ENCODE measurements at places on chromosomes 7 and 10. TPM values are rescaled to one million over a fixed set of nuclear protein-coding genes. Genes with fewer than 3 reads are reported as not detected.

UCMA gene
- polyA plus RNA-seq = not detected

FAM185A gene
- polyA plus RNA-seq = 3.2 TPM

C10orf71 gene
- polyA plus RNA-seq = 0.07 TPM

TRIP6 gene
- 57.6 TPM for polyA plus RNA-seq

GIMAP8 gene
- polyA plus RNA-seq = 2.2 TPM

AS3MT gene
- 6.3 TPM for polyA plus RNA-seq

ABCC2 gene
- 1.4 TPM for polyA plus RNA-seq

STOX1 gene
- 1.3 TPM for polyA plus RNA-seq

GRCh38 chr10:33099748-33100147, 141.7 kb upstream of the ITGB1 start:
- no peak overlapping the region for H3K4me3 ChIP-seq
- no peaks in the 10 kb centered on the region for H3K4me1 ChIP-seq
- H3K36me3 ChIP-seq = no peaks in the 10 kb centered on the region
- no peak for DNase-seq
- H3K27me3 ChIP-seq = no peaks in the 10 kb centered on the region

GRCh38 chr7:142974626-142975025, 12.5 kb upstream of the KEL start:
- H3K36me3 ChIP-seq = no peaks in the 10 kb centered on the region
- no peaks in the 10 kb centered on the region for H3K27me3 ChIP-seq
- no peak overlapping the region for H3K4me3 ChIP-seq
- no peak for DNase-seq

DNA sequence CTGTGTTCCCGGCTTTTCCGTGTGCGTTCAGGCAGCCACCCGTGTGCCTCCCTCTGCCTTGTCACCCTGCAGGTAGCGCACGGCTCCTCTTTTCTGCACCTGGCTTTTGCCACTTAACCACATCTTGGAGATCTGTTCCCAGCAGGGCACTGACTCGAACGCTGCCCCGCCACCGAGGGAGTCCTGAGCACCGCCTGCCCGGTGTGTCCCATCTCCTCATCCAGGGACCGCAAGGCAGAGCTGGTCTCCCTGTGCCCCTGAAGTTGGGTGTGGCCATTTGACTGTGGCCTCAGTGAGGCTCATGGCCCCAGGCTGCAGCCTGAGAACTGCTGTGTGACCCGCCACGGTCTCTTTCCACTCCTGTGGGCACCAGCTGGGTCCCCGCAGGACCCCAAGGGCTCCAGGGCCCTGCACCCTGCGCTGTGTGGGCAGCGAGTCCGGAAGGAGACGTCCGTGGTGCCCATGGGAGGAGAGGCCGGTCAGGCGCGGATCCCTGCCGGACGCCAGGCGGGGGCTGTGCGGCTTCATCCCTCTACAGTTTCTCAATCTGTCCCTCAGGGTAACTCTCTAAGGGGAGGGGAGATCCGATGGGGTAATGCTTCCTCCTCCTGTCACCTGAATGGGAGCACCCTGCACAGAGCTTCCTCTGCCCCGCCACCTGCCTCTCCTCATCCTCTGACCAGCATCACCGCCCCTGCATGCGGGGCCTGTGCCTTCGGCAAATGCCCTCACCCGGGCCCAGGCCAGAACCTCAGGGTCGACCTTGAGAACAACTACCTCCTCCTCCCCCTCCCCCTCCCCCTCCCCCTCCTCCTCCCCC, 1.8 kb upstream of the INTS1 start:
- DNase-seq = peak; percentile 90
- H3K27me3 ChIP-seq = no peaks in the 10 kb centered on the region
- H3K36me3 ChIP-seq = no peaks in the 10 kb centered on the region
- H3K4me3 ChIP-seq = no peak overlapping the region

- H3K4me1 ChIP-seq = no peaks in the 10 kb centered on the region
- DNase-seq = no peak
- H3K36me3 ChIP-seq = no peaks in the 10 kb centered on the region
- H3K27ac ChIP-seq = no peak overlapping the region
- no peaks in the 10 kb centered on the region for H3K27me3 ChIP-seq
These were observed 75.6 kb downstream of the SLC37A3 start for GRCh38 chr7:140322759-140323158.

GRCh38 chr7:47329320-47329926, 252.5 kb downstream of the TNS3 start:
- no peaks in the 10 kb centered on the region for H3K27me3 ChIP-seq
- peaks cover 14% of the 10 kb centered on the region for H3K36me3 ChIP-seq
- no peak overlapping the region for H3K27ac ChIP-seq
- DNase-seq = no peak
- H3K4me3 ChIP-seq = no peak overlapping the region
- H3K4me1 ChIP-seq = no peaks in the 10 kb centered on the region

DNA sequence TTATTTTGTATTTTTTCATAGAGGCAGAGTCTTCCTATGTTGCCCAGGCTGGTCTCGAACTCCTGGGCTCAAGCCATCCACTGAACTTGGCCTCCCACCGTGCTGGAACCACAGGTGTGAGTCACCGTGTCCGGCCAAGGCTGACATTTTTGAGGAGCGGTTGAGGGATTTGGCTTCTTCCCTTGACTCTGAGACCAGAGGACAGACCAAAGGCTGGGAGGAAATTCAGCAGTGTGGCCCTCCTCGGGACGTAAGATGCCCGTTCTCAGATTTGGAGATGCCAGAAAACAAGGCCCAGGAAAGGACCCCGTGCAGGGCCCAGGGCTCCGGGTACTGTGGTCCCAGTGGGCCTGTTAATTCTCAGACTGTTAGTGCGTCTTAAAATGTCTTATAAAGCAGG, 146.2 kb downstream of the WDR37 start:
- DNase-seq = no peak
- no peaks in the 10 kb centered on the region for H3K27me3 ChIP-seq
- no peak overlapping the region for H3K27ac ChIP-seq
- no peak overlapping the region for H3K4me3 ChIP-seq
- peaks cover 6% of the 10 kb centered on the region for H3K4me1 ChIP-seq

DNA sequence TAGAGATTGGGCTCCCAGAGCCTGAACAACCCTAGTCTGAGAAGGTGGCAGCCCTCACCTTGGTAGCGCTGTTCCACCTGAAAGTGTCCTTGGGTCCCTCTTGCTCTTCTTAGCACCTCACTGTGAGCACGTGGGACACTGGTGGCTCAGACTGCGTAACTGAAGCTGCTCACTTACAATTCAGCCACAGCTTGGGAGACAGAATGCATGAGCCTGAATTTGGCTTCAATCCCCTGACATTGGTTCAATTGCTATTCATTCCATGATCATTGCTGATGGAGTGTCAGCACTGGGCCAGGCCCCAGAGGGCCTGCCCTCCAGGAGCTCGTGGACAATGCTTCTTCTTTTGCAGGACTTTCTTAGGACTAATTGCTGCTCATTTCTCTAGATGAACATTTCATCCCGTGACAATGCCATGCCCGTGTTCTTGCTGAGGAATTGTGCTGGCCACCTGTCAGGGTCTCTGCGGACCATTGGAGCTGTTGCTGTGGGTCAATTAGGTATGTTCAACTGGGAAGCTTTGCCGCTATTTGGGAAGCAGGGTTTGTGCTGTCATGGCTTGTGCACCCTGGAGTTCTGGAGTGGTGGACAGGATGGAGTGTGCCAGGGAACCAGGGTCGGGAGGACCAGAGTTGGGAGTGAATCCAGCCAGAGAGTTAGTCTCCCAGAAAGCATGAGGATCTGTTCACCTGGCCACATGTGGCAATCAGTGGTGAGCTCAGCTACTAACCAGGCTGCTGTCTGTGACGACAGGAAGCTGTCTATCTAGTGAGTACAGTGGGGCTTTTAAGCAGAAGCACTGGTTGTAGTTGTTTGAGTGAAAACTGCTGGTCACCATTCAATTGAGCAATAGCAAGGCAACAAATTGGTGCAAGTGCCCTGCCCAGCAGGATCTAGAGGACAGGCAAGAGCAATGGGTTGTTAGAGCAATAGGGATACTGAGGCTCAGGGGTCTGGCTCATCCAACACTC, 105.1 kb downstream of the WDFY4 start:
- no peaks in the 10 kb centered on the region for H3K4me1 ChIP-seq
- H3K36me3 ChIP-seq = no peaks in the 10 kb centered on the region
- DNase-seq = no peak
- H3K27me3 ChIP-seq = no peaks in the 10 kb centered on the region

GRCh38 chr10:102418622-102419268, at the start of gene PSD:
PSD (minus strand) TSS chr10:102418785; CDS start chr10:102417038, 1,747 bp downstream.
- H3K4me1 ChIP-seq = peaks cover 19% of the 10 kb centered on the region
- no peak for DNase-seq
- H3K4me3 ChIP-seq = peak within 1 kb of the TSS; percentile 72
- H3K36me3 ChIP-seq = no peaks in the 10 kb centered on the region

- no peak for DNase-seq
- no peaks in the 10 kb centered on the region for H3K4me1 ChIP-seq
- H3K27ac ChIP-seq = no peak overlapping the region
- H3K36me3 ChIP-seq = no peaks in the 10 kb centered on the region
These were observed 268.0 kb upstream of the SEMA3D start for GRCh38 chr7:85454904-85455303.

GRCh38 chr10:34348021-34348420, 467.1 kb downstream of the PARD3 start:
- no peak for DNase-seq
- no peak overlapping the region for H3K27ac ChIP-seq
- no peak overlapping the region for H3K4me3 ChIP-seq

DNA sequence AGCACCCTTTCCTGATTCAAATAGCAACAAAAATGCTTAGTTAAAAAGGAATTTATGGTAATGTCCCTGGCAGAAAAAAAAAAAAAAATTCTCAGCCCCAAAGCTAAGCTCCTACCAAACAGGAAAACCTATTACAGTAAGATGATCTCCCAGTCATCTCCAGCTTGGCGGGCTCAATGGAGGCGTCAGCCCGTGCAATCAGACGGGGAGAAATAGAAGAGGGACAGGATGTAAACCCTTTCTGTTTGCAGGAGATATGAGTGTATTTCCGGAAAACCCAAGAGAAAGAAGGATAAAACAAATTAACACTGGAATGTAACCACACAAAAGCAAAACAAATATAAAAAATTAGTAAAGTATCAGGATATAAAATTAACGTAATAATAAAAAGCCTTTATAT, 242.8 kb downstream of the TCERG1L start:
- H3K4me3 ChIP-seq = no peak overlapping the region
- no peak overlapping the region for H3K27ac ChIP-seq
- no peaks in the 10 kb centered on the region for H3K4me1 ChIP-seq
- H3K27me3 ChIP-seq = no peaks in the 10 kb centered on the region
- H3K36me3 ChIP-seq = no peaks in the 10 kb centered on the region

DNA sequence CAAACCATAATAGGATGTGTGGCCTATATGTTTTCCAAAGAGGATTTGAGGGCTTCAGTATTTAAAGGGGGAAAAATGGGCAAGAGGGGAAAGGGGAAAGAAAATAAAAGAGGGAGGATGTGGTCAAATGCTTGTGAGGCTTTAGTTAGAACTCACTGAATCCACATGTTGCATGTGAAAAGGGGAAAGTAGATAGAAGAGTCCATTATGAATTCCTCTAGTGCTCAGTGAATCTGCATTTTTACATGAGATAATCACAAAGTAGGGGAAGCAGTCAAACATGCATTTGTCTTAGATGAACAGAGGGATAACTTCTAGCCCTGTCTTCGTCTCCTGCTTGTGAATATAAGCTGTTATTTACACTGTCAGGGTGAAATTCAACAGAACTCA, 24.6 kb upstream of the AKAP9 start:
- H3K4me3 ChIP-seq = no peak overlapping the region
- no peaks in the 10 kb centered on the region for H3K4me1 ChIP-seq
- no peaks in the 10 kb centered on the region for H3K27me3 ChIP-seq
- no peak for DNase-seq
- H3K27ac ChIP-seq = no peak overlapping the region

DNA sequence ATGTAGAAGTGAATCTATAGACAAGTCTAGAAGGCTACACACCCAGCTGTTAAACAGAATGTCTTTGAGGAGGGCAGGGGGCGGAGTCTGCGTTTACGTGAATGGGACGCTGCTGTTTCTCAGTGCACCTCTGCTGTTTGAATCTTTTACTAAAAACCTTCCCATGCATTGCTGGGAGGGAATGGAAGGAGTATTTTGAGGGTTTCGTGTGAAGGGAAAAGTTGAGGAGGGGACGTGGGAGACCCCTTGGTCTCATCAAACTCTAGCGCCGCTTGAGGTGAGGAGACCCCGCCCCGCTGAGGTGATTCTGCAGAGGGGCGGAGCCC, 492 bp upstream of the VCL start:
- peak overlapping the region; percentile 75 for H3K27ac ChIP-seq
- H3K27me3 ChIP-seq = no peaks in the 10 kb centered on the region
- DNase-seq = no peak
- peaks cover 18% of the 10 kb centered on the region for H3K4me1 ChIP-seq
